ENCODE measurements at places on chromosomes 5 and 9.

GRCh38 chr5:169811680-169812079 lies 168.6 kb downstream of the INSYN2B start:
- DNase-seq = no peak

- DNase-seq = no peak
Measured at GRCh38 chr9:93460689-93461413, 7.5 kb upstream of the FAM120AOS start.

DNA sequence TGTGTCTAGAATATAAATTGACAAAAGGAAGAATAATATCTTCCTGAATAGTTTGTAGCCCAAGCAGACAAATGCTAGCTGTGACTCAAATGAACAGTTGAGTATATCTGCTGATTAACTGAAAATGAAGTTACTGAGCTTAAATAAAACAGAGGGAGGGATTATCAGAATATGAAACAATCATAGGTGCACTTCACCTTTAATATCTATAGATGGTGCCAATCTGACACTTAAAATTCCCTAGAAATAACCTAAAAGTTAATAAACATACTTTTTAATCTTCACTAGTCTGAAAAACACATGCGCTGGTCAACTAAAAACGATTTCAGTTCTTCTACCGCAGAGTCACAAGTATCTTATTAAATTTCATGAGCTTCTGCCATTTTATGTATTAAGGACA lies 280.8 kb upstream of the RASA1 start:
- DNase-seq = no peak

GRCh38 chr5:141121563-141121962 lies at the start of gene PCDHB4:
PCDHB4 (plus strand) TSS chr5:141121818; CDS start chr5:141121999, 181 bp downstream.
- no peak for DNase-seq

- no peak for DNase-seq
Measured at GRCh38 chr5:14064841-14065240, 78.3 kb upstream of the TRIO start.

DNA sequence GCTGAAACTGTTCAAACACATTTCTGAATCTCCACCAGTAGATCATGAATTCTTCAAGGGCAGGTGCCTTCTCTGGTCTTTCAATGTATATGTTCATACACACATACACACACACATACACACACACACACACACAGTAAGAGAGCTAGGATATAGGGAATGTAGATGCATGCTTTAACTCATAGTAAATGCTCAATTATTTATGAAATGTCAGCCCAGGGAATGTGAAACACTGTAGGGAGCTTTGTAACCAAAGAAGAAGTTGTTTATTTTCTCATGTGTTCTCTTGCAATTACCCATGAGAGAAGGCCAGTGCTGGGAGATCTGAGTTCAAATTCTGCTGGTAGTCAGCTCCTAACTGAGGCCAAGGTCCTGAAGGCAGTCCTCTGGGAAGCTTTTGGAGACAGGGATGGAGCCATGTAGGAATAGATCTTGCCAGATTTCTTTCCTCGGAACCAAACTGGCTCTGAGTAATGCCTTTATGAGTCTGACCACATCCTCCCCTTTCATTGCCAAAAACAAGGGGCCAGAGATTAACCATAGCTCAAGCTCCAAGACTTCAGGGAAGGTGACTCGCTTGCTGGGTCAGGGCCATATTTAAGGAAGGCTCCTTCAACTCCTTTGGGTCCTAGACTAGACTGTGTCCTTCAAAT lies 487.0 kb upstream of the TNC start:
- DNase-seq = no peak

DNA sequence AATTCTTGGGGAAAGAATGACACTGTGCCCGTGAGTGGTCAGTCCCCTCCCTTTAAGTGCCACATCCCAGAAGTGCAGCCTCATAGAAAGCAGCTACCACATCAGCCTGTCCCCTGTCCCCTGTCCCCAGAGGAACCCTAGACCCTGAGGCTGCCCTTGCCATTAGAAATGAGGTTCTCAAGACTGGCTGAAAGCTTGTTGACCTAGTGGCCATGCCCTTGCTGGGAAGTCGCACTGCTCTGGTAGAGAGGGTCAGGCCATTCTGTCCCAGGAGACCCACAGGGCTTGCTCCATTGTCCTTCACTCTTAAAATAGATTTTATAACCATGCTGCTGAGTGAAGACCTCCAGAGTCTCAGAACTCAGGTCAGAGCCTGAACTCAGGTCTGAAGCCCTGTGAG lies 184.5 kb downstream of the RGS3 start:
- DNase-seq = no peak

- DNase-seq = no peak
Measured at GRCh38 chr9:17846948-17847655, 268.2 kb downstream of the SH3GL2 start.

GRCh38 chr9:82209797-82210470 lies 221.4 kb downstream of the SPATA31D1 start:
- no peak for DNase-seq

- no peak for DNase-seq
Measured at GRCh38 chr5:140355546-140355945, 4.4 kb upstream of the SLC4A9 start.

- DNase-seq = no peak
Measured at GRCh38 chr9:14213504-14213903, 100.4 kb downstream of the NFIB start.

DNA sequence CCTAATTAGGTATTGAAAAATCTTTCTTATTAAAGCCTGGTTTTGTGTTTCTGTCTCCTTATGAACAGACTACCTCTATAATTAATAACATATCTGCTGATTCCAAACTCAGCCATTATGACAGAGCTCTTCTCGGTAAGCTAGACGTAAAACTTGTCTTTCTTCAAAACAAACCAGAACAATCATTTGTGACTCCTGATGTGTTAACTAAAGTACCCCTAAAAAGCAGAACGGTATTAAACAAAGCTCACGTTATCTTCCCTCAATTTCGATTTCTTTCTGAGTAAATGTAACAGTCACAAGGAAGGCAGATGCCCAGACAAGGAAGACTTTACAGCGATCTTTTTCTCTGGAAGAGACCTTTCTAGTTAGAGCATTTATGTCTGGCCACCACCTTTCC lies 1.8 kb downstream of the SEMA5A start:
- no peak for DNase-seq

DNA sequence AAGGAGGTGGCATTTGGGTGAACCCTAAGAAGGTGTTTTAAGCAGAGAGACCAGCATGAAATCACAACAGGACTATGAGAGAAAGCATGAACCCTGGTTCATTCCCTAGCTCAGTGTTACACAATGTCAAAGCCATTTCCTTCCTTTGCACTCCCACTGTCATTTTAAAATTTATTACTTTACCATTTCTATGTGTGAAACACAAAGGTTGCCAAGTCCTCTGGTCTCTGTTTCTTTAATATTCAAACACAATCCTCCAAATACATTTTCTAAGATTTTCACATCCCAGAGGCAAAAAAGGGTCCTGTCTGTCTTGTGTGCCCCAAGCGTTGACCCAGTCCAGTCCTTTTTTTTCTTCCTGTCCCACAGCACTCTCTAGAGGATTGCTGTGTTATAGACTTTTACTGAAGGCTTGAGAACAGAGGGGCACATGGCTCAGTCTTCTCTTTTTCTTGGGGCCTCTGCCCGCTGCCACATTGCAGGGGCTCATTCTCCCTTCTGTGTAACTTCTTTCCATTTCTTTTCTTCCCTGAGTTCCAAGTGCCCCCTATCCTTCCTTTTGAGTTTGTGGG lies 78.6 kb upstream of the SLC28A3 start:
- DNase-seq = no peak

DNA sequence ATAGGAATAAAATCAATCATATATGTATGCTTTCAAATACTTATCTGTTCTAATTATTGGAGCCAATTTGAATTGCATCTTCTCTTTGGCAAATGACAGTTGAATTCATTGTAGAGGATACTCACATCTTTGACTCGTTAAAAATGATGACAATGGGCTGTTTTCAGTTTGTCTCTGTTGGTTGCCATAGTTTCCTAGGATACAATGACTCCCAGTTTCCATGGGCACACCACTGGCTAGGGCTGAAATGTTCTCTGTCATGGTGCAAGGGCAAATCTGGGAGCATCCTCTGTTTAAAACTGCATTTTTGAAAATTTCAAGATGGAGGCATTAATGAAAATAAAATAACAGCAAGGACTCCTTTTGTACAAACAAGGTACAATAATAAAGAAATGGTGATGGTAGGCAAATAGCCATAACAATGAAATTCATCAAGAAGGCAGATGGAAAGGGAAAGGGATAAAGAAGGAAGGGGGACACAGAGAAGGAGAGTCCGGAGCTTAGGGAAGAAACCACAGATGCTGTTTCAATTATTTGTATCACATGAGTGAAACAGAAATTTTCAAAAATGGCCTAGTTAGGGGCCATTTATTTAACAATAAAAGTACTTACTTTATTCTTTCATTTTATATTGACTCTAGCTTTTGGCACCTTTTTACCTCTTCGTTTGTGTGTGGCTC lies 378.8 kb upstream of the SEMA6A start:
- no peak for DNase-seq

DNA sequence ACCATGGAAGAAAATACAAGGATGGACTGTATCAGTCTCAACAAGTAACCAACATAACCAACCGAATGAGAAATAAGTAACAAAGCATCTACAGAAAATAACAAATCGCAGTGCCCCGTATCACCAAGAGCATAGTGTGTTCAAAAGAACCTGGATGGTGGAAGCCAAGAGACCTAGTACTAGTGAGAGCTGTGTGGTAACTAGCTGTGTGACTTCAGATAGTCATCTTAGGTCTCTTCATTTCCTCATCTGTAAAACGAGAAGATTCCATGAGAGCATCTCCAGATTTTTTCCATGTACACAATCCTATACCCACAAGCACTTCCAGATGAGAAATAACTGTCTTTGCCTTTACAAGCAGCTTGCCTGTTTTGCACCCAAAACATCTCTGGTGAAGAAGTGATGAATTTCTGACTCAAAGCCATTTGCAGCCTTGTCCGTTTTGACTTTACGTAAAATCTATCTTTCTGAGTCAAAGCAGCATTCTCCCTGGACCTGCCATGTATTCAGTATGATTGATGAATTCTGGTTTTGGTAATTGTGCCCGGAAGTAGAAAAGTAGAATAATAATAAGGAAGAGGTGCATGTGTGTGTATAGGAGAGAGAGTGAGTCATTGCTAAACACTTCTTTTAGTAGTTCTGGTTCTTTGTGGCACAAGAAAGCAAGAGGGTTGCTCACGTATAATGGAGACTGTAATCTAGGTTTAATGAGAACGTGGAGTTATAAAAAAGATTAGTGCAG lies 41.0 kb downstream of the AOPEP start:
- DNase-seq = no peak

GRCh38 chr9:115117999-115118878 lies at the start of gene TNC:
TNC (minus strand) TSS chr9:115118157; CDS start chr9:115091018, 27,139 bp downstream.
- DNase-seq = peak; percentile 74

DNA sequence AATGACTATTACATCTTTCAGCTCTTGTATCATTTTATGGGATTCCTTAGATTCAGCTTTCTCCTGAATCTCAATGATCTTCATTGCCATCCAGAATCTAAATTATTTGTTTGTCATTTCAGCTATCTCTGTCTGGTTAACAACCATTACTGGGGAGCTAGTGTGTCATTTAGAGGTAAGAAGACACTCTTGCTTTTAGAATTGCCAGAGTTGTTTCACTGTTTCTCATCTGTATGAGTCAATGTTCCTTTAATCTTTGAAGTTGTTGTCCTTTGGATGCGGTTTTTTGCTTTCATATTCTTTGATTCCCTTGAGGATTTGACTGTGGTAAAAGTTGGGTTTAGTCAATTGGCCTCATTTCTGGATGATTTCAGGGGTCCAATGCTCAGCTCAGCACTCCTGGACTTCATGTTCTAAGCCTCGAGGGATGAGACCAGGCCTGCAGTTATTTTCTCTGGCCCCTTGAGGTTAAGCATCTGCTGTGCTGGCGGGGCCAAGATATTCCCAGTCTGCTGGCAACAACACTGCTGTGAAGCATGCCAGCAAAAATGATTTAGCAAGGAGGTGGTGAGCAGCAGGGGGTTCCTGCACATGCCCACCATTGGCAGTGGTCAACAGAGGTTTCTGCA lies 102.4 kb upstream of the PCSK5 start:
- DNase-seq = no peak

DNA sequence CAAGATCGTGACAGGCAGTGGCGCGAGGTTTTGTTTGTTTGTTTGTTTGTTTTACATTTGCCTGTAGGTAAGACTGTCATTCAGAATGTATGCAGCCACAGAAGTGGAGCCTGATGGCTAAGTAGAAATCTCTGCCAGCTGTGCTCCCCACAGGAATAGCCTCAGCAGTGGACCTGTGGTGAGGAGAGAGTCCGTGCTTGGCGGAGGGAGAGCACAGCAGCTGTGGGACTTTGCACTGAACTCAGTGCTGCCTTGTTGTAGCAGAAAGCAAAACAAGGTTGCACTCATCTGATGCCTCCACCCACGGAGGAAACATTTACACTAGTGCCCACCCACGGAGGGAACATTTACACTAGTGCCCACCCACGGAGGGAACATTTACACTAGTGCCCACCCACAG lies 4.4 kb upstream of the ZNF782 start:
- no peak for DNase-seq

DNA sequence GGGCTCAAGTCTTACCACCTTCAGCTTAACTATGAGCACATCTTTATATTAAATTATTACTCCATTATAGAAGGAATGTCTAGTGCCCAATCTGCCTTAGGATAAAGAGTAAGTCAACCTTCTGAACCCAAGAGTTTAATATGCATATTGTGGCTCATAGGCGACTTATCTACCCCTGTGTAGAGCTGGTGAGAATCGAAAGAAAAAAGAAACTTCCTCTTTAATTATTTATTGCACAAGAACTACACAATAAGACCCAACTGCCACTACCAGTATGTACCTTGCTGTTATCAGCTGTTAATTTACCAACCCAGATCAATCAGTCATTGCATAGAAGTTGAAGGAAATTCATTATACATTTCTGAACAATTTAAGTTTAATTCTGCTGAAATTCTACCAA lies 329.1 kb upstream of the SLC24A2 start:
- DNase-seq = no peak

Data from caudate nucleus (tissue), 63 donors.